ENCODE measurements at places on chromosomes 6 and 20.

DNA sequence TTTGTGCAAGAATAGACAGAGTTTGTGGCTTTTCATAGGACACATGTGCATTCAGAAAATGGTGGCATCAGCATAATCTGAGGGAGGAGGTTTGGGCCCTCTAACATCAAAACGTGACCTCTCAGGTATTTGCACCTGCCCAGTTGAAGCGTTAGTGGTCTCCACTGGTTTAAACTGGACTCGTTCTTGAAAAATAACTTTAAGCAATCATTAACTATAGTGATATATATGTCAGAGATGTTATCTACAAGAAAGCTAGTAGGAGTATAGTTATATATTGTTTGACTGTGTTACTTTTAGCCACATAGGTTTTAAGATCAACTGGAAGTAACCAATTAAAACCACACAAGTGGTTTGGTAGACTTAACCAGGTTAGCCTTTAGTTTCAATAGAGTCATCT, 607.4 kb downstream of the MAFB start:
- DNase-seq: no peak

DNA sequence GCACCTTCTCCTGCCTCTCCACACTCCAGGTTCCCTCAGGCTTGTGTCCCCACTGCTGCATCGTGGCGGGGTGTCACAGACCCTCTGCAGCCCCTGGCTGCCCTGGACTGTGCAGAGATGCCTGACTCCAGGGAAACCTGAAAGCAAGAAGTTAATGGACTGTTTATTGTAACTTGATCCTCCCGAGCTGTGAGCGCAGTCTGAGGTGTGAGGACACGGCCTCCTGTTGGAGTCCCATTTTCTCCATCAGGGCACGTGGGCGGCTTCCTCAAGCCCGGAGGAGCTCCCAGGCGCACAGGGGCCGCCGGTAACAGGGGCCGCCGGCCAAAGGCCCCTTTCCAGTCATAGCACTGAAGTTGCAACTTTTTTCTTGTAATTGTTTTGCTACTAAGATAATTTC, 16.9 kb downstream of the RBM38 start:
- DNase-seq: no peak

- peak; percentile 57 for DNase-seq
Measured at GRCh38 chr6:32244946-32245398, 21.1 kb upstream of the NOTCH4 start.

DNA sequence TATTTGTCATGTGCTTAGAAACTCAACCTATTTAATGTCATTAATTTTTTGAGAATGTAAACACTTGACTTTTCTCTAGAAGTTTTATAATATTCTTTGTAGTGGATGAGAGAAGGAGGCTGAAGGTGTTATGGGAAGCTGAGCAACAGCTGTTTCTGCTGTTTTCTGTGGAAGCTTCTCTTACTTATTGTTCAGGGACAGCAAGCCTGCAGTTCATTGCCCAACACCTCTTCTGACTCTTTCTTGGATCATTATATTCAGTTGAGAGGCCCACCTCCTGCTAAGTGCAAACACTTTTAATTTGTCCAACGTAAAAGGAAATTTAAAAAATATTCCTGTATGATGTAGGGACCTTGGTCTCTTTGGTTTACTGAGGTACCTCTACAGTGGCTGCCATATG, 12.0 kb upstream of the ADGRF4 start:
- DNase-seq: no peak

DNA sequence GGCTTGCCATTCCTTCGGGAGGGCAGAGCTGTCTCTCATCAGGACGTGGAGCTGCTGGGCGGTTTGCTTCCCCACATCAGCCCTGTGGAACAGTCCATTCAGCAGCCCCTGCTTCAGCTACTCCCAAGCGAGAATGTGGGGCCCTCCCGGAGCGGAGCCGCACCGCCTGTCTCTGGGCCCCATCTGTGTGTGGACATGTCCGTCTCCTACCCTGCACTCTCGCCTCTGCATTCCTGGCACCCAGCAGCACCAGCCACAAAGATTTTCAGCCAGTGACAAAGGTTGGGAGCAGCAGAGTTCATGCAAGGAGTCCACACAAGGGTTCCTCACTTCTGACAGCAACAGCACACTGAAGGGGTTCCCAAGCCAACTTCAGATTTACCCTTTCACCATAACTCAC, 29.0 kb upstream of the SLC22A1 start:
- no peak for DNase-seq

- no peak for DNase-seq
Measured at GRCh38 chr20:62935204-62935967, 2.6 kb upstream of the GID8 start.

DNA sequence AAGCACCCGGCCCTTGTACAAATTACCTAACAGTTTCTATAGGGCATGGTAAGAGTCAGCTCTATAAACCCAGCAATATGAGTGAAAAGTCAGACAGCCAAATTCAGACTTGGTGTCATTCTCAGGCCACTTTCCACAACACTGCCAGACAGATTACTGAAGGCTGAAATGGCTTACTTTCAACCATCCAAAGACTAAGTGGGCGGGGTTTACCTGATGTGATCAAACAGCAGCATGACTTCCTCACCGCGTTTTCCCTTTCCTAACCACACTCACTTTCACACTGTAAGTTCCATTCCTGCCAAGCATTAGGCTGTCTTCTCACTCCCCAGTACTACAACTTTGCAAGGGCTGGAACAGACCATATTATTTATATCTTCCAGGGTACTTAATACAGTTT, 85.9 kb downstream of the SMLR1 start:
- DNase-seq: no peak

- DNase-seq: no peak
Measured at GRCh38 chr6:161634916-161635315, 361.1 kb upstream of the AGPAT4 start.

GRCh38 chr6:17577059-17577458, 23.0 kb upstream of the FAM8A1 start:
- no peak for DNase-seq

DNA sequence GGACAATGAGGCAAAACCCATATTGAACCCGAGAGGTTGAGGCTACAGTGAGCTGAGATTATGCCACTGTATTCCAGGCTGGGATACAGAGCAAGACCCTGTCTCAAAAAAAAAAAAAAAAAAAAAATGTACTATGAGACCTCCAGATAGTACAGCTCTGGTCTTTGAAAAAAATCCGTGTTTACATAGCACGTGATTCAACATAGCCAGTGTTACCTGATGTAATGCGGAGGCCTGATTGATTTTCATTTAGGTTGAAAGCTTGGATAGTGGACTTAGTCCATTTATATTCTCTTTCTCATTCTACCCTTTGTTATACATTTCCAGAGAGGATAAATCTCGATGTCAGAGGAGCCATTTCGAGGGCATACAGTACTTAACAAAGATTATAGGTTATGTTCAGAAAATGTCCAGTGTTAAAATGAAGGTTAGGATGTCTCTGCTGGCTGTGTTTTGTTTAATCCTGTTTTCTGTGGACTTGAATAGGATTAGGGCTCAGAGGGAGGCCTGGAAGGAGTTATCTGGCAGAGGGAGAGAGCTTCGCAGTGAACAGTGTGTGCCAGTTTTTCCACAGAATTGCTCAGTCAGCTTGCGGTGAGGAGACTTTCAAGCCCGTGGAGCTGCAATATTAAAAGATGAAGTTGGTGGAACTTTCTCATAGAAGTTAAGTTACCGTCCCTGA, 33.9 kb upstream of the BCLAF1 start:
- DNase-seq: no peak

- no peak for DNase-seq
Measured at GRCh38 chr6:85134172-85134571, 315.7 kb upstream of the NT5E start.

DNA sequence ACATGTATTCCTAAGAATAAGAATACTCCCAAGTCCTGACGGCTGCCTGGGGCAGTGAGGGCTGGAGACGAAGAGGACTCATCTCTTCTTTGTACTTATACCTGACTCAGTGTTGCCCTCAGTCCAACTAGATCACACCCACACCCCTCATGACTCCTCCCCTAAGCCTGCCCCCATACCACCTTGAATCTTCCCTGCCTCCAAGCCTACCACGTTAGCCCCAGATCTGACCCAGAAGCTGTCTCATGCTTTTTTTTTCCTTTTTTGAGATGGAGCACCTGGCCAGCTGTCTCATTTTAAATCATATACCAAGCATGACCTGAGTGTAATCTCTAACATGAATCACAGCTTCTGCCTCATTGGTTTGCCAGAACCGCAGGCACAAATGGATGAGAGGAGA, 45.2 kb downstream of the MUC22 start:
- DNase-seq: no peak

- no peak for DNase-seq
Measured at GRCh38 chr6:100186552-100186951, 192.5 kb upstream of the MCHR2 start.

DNA sequence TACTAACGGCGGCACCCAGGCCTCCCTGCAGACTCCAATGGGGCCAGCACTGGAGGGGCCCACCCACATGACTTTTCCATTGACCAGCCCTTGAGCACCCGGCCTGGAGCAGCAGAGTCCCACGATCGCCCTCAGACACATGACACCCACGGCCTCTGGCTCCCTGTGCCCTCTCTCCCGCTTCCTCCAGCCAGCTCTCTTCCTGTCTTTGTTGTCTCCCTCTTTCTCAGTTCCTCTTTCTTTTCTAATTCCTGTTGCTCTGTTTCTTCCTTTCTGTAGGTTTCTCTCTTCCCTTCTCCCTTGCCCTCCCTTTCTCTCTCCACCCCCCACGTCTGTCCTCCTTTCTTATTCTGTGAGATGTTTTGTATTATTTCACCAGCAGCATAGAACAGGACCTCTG, 26.1 kb upstream of the FANCE start:
- no peak for DNase-seq

GRCh38 chr6:159654483-159655098, 38.5 kb downstream of the SOD2 start:
- no peak for DNase-seq

DNA sequence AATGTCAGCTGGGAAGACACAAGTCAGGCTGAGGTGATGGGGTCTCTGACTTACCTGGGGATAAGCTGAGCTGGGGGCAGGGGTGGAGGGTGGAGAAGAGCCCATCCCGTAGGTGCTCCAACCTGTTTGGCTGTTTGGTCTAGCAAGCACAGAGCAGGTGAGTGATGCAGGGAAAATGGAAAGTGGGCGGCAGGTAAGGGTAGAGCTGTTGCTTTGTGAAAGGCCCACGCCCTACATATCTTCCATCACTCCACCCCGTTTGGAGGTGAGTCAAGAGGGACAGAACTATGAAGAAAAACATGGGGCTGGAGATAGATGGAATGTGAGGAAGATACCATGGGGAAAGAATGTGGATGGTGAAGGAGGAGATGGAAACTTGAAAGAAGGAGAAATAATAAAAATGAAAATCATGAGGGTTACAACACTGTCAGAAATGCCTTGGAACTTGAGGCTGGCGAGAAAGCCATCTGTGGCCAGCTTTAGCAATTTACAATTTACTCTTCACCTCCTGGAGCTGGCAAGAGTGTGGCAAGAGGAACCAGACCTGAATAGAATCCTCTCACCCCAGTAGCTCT, 1.3 kb downstream of the LY6G6C start:
- no peak for DNase-seq

DNA sequence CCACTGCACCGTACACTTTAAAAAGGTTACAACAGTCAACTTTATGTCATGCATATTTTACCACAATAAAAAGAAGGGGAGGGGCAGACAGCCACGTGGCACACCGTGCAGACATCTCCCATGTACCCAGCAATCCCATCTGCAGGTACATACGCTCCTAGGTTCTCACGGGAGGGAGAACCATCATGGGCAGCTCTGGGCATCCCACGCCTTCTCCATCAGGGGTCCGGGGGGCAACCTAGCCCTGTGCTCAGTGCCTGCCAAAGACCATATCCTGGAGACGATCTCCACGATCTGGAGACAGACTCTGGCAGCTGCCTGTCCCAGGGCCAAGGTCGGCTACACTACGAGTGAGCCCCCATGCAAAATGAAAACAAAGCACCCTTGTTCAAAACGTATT, 2.5 kb upstream of the BNIP5 start:
- no peak for DNase-seq

DNA sequence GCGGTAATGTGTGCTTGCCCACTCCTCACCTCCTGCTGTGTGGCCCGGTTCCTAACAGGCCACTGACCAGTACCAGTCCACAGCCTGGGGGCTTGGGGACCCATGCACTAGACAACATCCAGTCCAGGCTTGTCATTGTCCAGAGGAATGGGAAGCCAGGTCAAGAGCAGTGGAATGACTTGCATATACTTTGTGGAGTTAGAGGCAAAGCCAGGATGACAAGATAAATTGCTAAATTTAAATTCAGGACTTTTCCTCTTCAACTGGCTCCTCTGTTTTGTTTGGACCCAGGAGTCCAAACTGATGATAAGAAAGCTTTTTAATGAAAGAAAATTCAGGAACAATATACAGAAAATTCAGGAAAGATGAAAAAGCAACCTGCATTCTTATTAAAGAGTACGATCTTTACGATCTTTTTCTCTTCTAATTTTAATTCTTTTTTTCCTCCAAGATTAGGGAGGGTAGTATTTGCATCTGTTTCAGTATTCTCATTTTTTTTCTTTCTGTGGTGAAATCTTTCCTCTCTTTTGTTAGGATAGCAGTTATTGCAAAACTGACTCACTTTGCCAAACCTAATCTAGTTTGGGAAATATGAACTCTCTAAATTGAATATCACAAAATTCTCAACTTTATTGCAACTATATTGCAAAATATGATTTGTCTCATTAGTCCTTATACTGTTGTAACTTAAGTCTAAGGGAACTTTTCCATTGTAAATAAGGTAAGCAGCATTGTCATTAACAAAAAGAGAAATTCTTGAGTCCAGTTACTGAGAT, 48.2 kb downstream of the DCBLD1 start:
- no peak for DNase-seq

DNA sequence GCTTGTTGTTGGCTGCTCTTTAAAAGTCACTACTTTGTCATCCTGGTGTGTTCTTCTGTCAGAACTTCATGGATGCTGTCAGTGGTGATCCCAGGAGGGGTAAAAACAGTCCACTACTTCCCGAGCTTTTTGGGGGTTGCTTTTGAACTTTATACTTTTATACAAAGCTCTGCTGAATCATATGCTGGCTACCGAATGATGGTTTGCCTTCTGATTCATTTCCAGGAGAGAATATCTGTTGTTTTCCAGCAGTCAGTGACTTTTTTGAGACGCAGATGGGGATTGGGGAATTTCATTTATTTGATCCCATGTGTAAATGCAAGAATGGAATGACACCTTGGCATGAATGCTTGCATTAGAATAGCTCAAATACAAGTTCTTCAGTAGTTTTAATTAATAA, 32.7 kb upstream of the COL10A1 start:
- DNase-seq: no peak

DNA sequence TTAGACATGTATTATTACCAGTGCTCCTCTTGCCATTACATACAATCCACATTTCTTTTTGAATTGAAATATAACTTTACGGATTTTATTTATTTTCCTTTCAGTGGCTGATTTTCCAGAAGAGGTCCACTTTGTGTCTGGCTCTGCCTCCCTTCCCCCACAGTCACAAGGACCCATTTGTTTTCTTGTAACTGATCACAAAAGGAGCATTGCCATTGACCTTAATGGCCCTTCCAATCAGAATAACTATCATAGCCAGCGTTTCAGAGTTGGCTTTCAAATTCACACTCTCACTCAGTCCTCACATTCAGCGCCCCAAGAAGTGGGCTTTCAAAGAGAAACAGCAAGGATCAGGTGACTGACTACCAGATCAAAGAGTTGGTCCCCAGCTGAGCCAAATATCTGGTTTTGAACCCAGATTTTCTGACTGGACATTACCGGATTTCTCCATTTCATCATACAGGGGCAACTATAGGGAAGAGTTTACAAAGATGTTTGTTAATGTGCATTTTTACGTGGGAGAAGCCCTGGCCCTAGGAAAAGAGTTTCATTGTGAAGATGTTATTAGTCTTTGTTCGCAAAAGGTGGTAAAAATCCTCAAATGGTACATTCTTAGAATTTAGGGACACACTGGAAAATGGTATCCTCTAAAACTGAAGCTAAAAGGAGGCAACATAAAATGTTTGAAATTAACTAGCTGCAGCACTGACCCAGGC, 2.0 kb upstream of the SLC22A23 start:
- DNase-seq: no peak

Measured in stimulated activated CD8-positive, alpha-beta memory T cell treated with anti-CD3 and anti-CD28 coated beads, Interleukin-7, amount 100 ng/mL, for 4 hours (primary cell).